ENCODE measurements at places on chromosomes 4 and X.

DNA sequence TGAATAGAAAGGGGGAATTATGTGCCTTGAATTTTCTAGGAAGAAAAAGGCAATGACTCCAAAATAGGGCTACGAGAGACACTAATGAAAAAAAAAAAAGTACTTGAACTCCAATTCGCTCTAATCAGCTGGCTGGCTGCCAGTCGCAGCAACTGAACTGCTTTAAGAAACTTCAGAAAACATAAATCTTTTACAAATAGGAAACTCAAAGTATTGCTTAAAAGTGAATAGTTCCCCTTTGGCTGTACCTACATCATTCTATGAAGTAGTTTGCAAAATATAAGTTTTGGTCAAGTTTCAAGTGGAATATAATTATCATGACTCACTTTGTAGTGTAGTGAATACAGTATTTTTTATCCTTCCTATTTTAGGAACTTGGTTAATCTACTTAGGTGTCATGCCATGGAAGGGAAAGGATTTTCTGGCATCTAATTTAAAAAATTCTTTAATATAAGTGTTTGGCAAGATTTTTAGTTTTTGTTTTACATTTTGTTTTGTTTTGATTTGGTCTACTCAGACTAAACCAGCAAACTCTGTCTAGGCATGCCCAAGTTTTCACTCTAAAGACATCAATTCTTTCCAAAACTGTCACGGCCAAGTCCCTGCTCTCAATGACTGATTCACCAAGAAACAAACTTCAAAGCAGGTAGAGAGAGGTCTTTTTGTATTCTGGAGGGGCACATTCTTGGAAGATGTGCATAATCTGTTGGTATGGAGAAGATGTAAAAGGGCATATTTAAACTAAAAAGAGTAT lies 382.4 kb upstream of the GALNT7 start:
- no peak for DNase-seq

GRCh38 chr4:136036744-136037143 lies 1495.5 kb downstream of the PCDH18 start:
- DNase-seq: no peak

GRCh38 chrX:35819241-35819640 lies 21.1 kb downstream of the MAGEB16 start:
- DNase-seq: no peak

GRCh38 chr4:90375081-90375480 lies 247.9 kb downstream of the CCSER1 start:
- no peak for DNase-seq

- no peak for DNase-seq
Observed at GRCh38 chr4:155529272-155529671, 137.4 kb upstream of the GUCY1A1 start.

DNA sequence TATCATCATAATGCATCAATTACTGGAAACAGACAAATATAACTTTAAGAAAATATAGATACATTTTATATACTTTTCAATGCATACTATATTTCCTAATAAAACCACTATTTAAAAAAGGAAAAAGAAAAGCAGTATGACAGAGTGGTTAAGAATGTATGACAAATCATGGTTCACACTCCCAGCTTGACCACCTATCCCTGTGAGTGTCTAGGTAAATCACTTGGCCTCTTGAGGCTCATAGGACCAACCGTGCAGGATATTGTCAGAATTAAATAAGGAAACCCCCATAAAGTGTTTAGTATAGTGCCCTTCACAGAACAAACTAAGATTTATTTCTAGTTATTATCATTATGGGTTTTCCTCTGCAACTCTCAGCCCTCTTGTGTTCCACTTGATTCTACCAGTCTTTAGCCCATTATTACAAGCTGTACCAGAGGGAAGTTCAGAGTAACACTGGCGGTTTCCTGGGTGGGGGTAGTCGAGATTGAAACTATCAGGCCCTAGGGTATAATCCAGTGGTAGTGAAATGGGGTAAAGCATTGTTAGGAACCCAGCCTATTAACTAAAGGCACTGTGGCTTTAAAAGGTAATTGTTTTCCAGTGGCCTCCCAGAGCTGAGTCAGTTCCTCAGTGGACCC lies 55.5 kb upstream of the PAK3 start:
- no peak for DNase-seq

- DNase-seq: no peak
Observed at GRCh38 chr4:163875327-163875726, 380.8 kb downstream of the TMA16 start.

- no peak for DNase-seq
Observed at GRCh38 chr4:73823760-73824159, 12.7 kb upstream of the CXCL6 start.

- no peak for DNase-seq
Observed at GRCh38 chrX:2342874-2343273, 157.9 kb downstream of the DHRSX start.

DNA sequence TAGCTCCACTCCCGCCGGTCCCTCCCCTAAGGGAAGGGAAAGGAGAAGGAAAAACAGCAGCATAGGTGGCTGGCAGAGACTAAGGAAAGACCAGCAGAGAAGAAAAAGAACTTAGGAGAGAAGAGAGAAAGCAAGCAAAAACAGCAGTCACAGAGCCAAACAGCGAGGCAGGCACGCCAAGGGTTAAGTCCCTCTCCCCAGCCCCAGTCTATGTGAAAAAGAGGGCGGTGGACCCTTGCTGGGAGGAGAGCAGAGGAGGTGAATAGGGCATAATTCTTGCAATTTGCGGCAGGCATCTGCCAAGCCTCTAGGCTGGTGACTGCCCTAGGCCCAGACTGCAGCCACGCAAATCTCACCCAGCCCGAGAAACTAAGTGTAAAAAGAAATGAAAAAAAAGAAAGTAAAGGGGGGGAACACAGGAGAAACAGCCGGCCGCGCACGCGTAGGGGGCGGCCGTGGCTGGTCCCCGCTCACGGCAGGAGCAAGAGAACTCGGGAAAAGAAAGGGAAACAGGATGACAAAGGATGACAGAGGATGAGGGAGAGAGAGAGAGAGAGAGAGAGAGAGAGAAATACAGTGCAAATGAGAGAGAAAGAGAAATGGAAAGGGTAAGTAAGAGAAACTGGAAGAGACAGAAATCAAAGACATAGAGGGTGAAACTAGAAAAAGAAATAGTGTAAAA lies 48.6 kb downstream of the MAGEA9 start:
- DNase-seq: no peak

DNA sequence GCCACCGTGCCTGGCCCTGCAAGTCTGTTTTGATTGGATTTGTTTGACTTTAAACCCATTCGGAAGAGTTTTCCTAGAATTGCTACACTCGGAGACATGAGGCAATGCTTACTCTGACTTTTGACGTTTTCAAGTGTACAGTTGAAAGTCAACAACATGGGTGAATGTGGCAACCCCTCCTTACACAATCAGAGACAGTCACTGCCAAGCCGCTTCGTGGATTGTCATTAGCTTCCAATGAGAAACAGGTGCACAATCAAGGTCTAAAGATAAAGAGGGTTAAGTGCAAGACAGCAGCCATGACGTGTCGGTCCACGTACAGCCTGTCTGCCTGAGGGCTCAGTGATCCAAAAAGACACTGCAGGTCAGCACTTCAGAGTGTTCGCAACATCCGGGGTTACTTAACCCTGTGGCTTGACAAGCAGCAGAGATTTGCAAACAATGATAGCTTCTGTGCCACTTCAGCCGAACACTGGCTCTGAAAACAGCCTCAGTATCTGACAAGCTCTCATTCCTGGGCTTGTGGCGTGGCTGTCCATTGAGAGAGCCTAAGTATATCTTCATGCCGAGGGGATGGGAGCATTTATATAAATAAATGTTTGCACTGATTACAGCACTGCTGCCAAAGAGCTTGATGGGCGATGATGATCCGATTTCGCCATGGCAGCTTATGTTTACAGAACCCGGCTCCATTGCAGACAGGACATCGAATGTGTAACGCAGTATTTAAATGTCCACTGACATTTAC lies 180.0 kb downstream of the DHRSX start:
- DNase-seq: no peak

GRCh38 chr4:10115271-10115796 lies 1.3 kb downstream of the WDR1 start:
- DNase-seq: no peak

DNA sequence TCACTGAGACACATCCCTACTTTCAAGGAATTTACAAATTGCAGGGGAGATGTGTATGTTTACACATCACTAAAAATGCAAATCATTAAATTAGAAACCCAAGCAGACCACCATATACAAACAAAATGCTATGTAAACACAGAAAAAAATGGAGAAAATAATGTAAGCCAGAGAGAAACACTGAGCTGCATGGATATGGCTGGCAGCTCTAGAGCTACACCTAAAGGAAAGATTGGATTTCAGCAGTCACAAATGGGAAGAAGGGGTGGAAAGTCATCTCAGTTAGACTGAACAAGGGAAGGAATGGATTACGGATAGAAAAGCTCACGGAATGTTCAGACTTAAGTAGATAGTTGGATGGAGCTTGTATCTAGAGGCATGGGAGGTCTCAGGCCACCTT lies 186.3 kb downstream of the MOSPD2 start:
- no peak for DNase-seq

DNA sequence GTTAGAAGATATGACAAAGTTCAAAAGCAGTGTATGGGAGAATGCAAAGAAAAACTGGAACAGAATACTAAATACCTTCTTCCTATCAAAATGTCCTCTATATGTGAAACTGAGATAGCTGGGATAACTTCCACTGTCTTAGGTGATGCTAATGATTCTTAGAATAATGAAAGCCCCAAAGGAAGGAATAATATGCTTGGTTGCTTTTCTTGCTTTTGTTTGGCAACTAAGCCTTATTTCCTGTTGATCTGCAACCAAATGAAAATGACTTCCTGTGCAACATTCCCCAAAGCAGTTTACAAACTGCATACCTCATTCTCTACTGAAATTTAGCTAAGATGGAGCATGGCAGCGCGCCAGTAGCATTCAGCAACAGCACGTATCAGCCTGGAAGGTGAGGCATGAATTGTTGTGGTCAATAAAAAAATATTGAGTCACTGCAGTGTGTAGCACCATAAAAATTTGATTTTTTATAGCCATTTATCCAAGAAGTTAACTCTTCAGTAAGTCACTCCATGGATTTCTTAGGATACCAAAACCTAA lies 18.7 kb downstream of the NDNF start:
- no peak for DNase-seq

DNA sequence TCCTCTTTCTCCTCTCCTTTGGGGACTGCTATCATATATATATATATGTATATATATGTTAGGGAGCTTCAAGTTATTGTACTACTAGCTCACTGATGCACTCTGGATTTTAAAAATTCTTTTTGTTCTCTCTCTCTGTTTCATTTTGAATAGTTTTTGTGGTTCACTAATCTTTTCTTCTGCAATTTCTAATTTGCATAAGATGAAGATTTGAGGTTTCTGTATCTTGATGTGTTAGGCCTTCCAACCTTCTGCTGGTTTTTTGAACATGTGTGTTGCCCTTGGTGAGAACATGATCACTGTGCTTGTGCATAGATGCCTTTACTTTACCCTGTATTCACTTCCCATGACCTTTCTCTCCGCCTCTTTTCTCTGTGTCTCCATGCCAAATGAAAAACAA lies 7.8 kb upstream of the ZNF718 start:
- no peak for DNase-seq

DNA sequence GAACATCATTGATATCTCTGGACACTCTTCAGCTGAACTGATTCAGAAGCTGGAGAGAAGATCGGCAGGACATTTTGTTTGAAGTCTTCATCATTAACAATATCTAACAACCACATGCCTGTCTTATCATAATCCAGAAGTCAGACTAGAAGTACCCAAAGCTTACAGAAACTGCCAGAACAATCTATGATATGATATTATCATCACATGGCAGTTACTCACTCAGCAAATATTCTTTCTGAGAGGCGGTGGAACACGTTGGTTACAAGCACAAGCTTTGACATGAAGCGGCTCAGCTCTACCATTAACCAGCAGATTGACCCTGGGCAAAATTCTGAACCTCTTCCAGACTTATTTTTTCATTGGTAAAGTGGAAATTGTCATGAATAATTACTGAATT lies 69.4 kb upstream of the KIT start:
- no peak for DNase-seq

- no peak for DNase-seq
Observed at GRCh38 chrX:1591863-1592469, 562 bp downstream of the AKAP17A start.

DNA sequence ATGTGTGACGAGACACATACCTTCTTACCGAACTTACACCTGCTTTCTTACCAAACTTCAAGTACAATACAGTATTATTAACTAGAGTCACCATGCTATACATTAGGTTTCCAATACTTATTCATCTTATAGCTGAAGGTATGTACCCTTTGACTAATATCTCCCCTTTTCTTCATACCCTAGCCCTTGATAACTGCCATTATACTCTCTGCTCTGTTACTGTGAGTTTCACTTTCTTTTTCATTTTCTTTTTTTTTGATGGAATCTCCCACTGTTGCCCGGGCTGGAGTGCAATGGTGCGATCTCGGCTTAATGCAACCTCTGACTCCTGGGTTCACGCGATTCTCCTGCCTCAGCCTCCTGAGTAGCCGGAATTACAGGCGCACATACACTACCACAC lies 3.4 kb upstream of the PNMA5 start:
- DNase-seq: no peak

DNA sequence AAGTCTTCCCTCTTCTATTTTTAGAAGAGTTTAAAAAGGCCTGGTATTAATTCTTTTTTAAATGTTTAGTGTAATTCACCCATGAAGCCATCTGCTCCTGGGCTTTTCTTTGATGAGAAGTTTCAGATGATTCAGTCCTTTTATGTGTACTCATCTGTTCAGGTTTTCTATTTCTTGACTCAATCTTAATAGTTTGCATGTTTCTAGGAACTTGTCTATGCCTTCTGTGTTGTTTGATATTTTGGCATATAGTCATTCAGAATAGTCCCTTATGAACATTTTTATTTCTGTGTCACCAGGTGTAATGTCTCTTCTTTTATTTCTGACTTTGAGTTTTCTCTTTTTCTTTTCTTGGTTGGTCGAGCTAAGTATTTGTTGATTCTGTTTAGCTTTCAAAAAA lies 20.2 kb upstream of the IL2 start:
- DNase-seq: no peak

GRCh38 chr4:20043991-20044390 lies 207.7 kb upstream of the SLIT2 start:
- DNase-seq: no peak

DNA sequence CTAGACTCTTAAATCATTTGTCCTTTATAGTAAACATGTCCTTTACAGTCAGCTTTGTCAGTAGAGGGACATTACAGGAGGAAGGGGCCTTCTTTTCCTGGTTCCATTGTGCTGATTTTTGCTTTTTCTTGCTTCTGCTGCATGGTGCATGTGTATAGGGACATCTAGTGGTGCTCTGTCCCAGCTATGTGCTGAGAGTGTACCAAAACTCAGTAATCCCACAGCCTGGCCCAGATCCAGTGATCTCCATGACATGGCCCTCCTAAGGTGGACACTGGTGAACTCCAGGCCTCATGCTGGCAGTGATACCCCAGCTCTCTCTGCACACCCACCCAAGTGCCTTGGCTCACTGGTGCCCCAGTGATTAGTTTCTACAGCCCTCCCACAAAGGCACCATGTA lies 45.2 kb downstream of the MAGEB17 start:
- DNase-seq: no peak

DNA sequence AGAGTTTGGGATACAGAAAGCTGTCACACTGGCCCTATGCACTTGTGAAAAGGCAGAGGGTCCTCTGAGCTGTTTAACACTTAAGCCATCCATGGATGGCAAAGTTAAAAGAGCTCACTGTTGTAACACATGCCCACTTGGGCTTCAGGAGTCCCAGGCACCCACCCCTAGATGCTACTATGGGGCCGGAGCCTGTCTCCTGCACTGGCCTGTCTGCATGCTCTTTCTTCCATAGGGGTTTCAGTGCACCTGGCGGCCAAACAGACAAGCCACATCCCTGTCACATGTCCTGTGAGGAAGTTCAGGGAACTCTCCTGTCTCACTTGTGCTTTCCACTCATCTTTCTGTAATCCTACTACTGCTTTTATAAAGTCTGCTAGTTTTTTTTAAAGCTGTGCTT lies 2586.0 kb downstream of the PCDH7 start:
- no peak for DNase-seq
